ENCODE measurements at places on chromosomes 13 and 19.

GRCh38 chr19:48206397-48207093, 36.1 kb downstream of the ZSWIM9 start:
- peak; percentile 11 for DNase-seq

DNA sequence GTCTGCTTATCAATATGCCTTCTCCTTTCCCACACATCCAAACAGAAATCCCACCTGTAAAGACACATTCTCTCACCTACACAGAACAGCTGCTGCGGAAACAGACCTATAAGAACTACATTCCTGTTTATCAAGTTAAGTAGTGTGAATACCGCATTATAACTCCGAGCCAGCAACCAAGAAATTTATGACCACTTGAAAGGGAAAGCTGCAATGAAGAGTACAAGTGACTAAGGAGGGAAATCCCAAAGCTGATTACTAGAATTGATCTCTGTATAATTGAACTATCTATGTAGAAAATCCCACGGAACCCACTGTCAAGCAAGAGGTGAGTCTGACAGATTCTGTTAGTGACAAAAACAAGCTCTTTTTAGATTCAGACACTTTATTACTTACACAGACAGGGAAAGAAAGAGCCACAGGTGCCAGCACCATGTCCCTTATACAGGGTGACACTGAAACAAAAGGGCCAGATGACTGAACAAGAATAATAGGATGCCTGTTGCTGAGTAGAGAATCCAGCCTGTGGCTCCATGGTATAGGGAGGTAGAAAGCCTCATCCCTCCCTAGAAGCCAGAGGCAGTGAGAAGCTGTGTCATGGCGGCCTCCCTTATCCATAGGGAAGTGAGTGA, 1.6 kb upstream of the IGFL4 start:
- no peak for DNase-seq

DNA sequence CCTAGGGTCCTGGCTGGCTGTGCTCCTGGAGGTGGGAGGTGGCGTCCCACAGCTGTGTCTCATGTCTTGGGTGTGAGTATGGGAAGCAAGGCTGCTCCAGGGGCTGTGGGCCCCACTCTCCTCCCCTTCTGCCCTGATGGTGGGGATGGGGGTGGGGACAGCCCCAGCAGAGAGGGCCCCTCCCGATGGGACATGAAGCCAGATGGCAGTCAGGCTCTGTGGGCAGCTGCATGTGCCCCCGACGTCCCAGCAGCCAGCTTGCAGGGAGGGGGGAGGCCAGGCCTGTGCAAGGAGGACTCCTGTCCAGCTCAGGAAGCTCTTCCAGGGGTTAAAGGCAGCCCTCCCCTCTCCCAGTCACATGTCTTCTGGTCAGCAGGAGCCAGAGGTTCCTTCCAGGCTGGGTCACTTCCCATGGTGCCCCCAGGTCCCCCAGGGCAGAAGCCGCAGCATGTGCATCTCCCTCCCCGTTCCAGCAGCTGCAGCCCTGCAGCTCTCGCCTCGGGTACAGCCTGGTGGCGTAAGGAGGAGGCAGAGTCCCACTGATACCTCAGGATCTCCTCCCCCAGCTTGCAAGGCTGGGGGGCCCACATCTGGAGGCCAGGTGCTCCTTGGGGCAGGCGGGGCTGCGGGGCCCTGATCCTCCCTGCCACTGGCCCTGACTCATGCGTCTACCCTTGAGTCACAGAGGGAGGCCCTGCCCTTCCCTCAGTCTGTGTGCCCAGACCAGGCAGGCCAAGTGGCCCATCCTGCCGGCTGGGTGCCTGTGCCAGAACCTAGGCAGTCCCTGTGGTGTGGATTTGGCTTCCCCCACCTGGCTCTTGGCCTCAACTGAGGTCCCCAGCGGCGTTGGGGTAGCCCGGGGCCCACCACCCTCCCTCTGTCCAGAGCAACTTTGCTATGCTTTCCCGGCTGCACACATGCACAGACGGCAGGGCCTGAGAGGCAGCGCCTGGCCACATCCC, 13.0 kb downstream of the YIPF2 start:
- no peak for DNase-seq

- no peak for DNase-seq
Observed at GRCh38 chr13:105758918-105759860, 776.3 kb downstream of the EFNB2 start.

Data from suppressor macrophage treated with lipopolysaccharide for 1 hour (primary cell).